ENCODE measurements at places on chromosomes 7 and 10.

DNA sequence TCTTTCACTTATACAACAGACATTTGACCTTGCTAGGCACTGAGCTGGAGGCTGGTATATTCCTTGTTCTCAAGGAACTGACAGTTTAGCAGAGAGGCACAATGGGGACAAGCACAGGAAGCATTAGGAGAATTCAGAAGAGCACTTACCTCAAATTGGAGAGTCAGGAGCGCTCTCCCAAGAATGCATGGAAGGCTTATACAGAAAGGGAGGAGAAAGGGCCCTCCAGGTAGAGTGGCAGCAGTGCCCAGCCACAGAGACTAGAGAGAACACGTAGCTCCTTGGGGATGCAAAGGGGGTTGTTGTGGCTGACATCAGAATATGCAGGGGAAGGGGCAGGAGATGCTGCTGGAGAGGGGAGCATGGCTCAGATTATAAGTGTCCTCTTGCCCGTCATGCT, 78.2 kb upstream of the MKLN1 start:
- DNase-seq = no peak

DNA sequence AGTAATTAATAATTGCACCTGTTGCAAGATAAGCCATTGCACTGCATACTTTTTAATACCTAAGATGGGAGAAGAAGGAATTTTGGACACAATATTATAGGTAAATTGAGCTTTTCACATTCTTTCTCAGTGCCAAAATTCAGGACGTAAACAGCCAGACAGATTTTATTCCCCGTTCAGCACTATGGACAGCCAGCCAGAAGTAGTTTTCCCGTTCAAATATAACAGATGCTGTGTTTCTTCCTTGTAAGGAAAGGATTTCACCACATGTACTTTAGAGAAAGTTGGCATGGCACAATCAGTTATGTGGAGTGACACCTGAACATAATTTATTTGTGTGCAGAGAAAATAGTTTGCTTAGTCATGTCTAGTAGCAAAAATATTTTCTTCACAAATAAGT, 34.8 kb downstream of the SEMA3E start:
- no peak for DNase-seq

- no peak for DNase-seq
Measured at GRCh38 chr10:29876008-29876555, 183.3 kb downstream of the JCAD start.

DNA sequence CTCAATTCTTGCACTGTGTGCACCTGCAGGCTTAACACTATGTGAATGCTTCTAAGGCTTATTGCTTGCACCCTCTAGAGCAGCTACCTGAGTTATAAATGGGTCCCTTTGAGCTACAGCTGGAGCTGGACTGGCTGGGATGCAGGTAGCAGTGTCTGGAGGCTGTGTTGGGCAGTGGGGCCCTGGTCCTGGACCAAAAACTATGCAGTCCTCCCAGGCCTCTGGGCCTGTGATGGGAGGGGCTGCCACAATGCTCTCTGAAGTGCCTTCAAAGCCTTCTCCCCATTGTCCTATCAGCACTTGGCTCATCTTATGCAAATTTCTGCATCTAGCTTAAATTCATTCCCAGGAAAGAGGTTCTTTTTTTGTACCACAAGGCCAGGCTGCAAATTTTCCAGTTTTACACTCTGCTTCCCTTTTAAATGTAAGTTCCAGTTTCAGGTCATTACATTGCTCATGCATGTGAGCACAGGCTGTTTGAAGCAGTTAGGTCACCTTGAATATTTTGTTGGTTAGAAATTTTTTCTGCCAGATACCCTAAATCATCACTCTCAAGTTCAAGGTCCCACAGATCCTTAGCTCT, 26.0 kb downstream of the KBTBD2 start:
- DNase-seq = no peak

- no peak for DNase-seq
Measured at GRCh38 chr10:21953585-21954057, 49.9 kb downstream of the DNAJC1 start.

DNA sequence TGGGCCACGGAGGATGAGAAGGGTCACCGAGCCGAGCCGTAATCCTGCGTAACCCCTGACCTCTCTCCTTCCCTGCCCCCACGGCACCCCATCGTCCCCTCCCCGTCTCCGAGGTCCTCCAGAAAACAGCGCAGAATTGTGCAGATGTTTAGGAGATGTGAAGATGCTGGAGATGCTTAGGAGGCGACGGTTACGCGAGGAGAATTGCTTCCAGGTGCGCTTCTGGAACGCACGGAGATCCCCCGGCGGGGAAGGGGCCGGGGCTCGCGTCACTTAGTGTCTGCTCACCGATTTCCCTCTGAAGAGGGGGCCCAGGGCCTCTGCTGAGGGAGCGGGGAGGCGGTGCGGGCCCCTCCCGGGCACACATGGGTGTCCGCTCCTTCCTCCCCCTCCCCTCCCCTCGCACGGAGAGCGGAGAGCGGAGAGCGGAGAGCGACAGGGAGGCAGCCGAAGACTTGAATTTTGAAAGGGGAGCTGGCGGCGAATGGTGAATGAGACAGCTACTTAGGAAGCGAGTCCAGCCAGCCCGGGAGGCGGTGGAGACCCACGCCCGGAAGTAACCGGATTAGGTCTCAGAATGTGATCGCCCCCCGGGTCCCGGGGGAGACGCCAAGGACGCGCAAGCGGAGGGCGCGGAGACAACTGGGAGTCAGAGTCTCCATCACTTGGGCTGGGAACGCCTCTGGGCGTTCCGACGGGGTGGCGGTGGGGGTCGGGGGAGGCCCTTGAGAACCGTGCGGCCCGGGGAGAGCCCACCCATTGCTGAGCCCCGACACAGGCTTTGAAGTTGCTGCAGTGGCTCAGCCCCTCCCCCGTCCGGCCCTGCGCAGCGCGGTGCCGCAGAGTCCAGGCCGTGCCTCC, 8.7 kb upstream of the EN2 start:
- no peak for DNase-seq

DNA sequence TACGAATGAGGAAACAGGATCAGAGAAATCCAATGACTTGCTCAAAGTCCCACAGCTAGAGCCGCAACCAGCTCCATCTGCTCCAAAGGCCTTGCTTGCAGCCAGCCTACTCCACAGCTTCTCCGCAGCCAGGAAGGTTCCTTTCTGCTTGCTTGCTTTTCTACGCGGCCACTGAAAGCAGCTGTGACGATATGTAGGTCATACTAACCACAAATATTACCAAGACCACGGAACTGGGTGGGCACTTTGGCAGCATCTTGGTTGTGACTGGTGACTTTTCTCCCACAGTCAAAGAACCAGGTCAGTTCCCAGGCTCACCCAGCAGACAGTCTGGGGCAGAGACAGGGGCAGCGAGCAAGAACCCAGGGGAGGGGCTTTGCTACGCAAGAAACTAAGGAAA, 86.4 kb downstream of the FAM53B start:
- no peak for DNase-seq

DNA sequence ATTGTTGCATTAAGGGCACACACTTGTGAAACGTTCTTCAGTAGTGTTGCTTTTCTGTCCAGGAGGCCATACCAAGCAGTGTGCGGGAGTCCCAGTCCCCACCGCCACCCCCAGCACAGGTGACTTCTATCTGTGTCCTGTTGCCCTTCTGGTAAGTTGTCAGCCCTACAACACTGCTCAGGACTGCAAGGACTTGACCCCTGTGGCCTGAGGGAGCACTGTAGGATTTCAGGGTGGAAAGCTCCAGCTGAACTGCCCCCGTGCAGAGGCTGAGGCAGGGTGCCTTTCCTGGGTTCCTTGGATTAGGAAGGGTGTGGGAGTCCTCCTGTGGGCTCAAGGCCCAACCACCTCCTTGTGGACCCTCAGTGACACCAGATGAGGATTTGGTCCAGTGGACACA, 26.8 kb upstream of the ZNF488 start:
- no peak for DNase-seq

GRCh38 chr7:30790356-30790755, 19.1 kb downstream of the MINDY4 start:
- DNase-seq = no peak

DNA sequence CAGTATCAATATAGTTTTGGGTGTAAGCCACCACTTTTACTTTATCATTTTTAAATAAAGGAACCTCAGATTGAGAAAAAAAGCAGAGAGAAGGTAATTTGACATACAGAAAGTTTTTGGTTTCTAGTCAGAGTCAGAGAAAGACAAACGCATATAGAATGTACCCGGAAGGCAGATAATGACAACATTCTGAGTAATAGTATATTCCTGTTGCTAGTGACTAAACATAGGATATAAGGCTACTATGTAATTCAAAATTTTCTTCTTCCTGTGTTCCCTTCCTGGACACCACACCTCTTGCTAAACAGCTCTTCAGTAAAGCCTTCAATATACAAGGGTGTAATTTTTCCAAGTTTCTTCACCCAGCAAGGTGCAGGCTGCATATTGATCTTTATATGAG, 597.6 kb downstream of the PCDH15 start:
- DNase-seq = no peak

- no peak for DNase-seq
Measured at GRCh38 chr10:27745732-27746396, at the start of gene MKX. Gene MKX (minus strand): TSS chr10:27745819. CDS start chr10:27743415, 2,404 bp downstream.

DNA sequence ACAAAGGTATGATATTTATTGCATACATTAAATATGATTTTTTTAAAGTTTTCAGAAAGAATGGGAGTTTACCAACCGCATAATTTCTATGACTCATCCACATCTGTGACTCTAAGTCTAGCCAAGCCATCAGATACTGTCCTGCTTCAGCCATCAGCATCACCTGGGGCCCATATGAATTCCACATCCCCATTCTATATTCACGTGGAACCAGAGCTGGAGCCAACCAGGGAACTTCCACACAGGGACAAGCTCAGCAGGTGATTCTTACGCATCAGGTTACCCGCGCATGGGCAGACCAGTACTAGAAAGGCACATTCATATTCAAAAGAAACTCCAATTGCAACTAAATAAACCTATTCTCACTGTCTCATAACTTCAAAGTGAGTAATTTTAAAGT, 817.7 kb upstream of the IGFBP3 start:
- DNase-seq = no peak

DNA sequence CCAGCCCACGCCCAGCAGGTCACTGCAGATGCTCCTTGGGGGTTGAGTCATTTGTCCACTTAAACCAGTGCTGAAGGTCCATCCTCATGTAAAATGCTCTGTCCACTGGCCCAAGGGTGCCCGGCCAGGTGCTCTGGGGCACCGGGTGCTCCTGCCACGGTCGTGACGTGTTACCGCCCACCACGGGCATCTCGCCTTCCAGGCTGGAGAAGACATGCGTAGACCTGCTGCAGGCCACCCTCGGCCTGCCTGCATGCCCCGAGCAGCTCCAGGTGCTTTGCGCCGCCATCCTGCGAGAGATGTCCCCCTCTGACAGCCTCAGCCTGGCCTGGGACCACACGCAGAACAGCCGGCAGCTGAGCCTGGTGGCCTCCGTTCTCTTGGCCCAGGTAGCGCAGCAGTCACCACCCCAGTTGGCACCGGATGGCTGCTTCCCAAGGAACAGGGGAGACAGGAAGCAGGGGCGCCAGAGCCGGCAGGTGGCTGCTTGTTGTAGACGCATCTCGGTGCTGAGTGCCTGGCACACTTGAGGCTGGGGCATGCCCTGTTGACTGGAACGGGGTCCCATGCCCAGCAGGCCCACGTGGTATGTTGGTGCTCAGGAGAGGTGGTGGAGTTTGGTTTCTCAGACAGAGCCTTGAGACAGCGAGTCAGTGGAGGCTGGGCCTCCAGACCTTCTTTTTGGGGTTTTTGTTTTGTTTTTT, 6.1 kb downstream of the AP5Z1 start:
- DNase-seq = no peak

GRCh38 chr10:50850578-50851230, 34.7 kb downstream of the A1CF start:
- no peak for DNase-seq

DNA sequence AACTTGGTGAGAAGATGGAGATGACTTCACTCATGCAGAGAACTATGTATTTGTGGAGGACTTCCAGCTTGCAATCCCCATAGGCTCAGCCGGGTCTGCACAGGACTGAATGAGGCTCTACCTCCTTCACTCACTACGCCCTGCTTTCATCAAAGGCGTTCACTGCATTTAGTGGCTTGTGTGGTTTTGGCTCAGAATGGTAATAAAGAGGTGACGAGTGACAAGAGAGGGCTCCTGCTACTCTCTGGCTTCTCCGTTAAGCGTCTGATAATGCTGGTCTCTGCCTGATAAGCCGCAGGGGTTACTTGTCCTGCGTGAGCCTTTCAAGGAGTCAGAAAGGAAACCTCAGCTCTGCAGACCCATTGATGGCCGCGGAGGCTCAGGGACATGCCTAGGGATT, 343.4 kb downstream of the PRPF18 start:
- DNase-seq = no peak

- DNase-seq = no peak
Measured at GRCh38 chr7:50197549-50197948, 104.5 kb upstream of the ZPBP start.

DNA sequence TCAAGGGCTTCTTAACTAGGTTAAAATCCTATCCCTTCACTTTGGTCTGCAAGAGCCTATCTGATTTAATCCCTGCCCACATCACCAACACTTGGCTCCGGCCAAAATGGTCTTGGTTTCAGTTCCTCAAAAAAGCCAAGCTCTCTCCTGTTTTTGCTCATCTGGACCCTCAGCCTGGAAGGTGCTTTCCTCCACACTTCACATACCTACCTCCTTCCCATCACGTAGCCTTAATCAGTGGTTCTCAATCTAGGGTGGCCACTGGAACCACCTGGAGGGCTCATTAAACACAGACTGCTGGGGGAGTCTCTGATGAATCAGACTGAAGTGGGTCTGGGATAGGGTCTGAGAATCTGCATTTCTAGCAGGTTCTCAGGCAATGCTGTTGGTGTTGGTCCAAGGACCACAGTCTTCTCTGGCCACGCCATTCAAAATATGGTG, 227.0 kb upstream of the AOAH start:
- DNase-seq = no peak

GRCh38 chr7:45715471-45716352, 141.5 kb downstream of the ADCY1 start:
- DNase-seq = no peak

- no peak for DNase-seq
Measured at GRCh38 chr10:62796896-62797295, 7.6 kb upstream of the ADO start.

DNA sequence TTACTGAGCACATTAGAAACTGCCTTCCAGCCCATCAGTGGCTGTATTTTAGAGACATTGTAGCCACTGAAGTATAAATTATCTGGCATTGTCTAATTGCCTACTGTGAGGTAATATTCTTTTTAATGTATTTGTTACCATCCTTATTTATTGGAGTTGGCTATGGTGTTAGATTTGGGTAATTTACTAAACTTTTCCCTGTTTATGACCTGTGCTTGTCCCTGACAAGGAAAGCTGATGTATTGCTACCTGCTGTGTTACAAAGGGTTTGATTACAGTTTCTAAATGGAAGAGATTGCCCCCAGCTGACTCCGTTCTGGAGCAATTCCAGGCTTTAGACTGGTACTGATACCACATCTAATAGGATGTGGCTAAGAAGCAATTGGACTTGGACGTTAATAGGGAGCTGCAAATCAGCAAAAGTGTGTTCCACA, 12.3 kb upstream of the ASCC1 start:
- DNase-seq = no peak

- DNase-seq = no peak
Measured at GRCh38 chr7:94706996-94707740, 51.2 kb upstream of the SGCE start.

- no peak for DNase-seq
Measured at GRCh38 chr7:112160771-112161150, 45.4 kb downstream of the DOCK4 start.

Data from stimulated activated CD8-positive, alpha-beta memory T cell treated with anti-CD3 and anti-CD28 coated beads, Interleukin-4, amount 100 ng/mL, for 4 hours (primary cell).